ENCODE measurements at places on chromosomes 3 and 15.
A peak's percentile ranks its signal among the peaks of the same experiment; 100 is the strongest.

DNA sequence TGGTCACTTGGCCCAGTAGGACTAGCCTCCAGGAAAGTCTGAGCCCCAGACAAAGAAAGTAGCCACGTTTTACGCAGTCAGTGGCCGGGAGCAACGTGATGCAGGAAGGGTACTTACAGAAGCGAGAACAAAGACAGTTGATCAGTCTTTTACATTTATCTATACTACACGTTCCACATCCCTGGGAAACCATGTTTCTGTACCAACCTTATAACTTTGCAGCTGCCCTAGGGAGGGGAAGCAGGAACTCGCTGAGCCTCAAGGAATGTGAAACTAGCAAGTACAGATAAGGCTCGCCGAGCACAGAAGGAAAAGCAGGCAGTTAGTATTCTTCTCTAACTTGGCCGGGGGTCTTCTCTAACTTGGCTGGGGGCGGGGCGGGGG lies 3.4 kb upstream of the KNL1 start:
- DNase-seq: no peak

- DNase-seq: no peak
Measured at GRCh38 chr15:25619076-25619475, 180.3 kb upstream of the UBE3A start.

GRCh38 chr15:98684436-98684835 lies 36.1 kb downstream of the IGF1R start:
- peak; percentile 79 for DNase-seq

DNA sequence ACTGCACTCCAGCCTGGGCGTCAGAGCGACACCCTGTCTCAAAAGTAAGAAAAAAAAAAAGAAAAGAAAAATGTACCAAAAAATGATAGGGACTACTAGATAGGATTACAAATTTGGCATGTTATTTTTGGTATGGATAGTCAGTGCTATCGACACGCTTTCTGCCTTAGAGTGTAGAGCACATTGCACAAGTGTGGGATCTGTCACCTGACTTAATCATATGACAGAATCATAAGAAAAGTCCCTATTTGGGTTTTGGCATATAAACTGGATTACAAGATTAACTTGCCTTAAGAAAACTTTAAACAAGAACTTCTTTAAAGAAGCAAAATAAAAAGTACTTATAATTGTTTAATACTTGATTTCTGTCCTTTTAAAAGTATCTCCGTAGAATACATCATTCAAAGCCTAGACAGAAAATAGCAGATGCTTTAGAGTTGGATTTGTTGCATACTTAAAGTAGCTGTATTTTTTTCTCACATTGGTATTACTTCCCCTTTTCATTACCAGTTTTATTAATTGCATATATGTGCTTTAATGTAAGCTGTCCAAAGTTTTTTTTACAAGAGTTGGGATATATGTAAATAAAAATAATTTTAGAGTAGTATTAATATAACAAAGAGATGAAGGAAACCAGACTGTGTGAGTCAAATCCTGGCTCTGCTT lies 7.8 kb downstream of the ATP6V1A start:
- DNase-seq: no peak

- no peak for DNase-seq
Measured at GRCh38 chr3:155321418-155321817, 27.9 kb upstream of the STRIT1 start.
